ENCODE measurements at places on chromosomes 11 and 22.

DNA sequence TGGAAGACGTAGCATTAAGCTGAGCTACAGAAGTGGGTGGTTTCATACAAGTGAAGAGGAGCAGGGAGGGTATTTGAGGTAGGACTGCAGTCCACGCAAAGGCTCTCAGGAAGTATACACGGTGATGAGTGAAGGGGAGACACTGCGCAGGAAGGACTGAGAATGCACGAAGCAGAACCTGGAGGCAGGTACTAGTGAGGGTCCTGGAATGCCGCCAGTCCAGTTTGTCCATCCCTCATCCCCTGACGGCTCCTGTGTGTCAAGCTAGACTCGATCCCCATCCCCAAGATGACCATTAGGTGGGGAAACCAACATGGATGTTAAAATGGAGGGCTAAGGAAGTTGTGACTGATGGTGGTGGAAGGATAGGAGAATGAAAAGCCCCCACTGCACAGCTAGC, 23.8 kb downstream of the ART5 start:
- DNase-seq: no peak

- DNase-seq: no peak
Measured at GRCh38 chr11:13487661-13488030, 8.2 kb downstream of the PTH start.

GRCh38 chr11:75013051-75013450, 24.3 kb downstream of the NEU3 start:
- DNase-seq: no peak

DNA sequence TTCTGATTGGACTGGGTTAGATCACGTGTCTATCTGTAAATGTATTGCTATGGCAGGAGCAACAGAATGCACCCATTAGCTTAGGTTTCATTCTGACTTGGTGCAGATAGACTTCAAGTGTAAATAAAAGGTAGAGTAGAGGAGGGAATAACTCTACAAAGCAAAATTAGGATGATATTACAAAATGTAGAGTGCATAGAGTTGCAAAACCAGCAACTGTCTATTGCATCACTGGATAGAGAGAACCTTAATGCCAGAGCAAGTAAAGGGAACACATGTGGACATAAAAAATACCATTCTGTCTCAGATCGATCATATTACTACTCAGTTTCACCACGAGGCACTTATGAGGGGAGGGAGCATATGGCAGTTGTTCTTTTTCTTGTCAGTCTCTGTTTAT, 22.0 kb upstream of the CAT start:
- no peak for DNase-seq

DNA sequence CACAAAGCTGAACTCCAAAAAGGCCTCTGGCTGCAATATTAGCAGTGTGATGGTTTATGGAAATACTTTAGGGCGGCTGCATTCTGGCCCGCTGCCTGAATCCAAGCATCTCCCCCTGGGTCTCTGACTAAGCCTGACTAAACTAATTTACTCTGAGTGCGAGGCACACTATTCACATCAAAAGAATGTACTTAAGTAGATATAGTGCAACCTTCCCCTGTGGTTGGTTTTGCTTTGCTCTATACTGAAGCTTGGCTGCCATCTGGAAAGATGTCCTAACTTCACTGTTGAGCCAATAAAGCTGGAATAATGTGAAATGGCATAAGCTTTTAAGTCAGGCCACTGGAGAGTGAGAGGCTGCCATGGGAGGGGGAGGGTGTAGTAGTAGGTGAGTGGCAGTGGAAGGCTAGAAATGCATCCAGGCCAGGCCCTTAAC, 321.6 kb downstream of the AASDHPPT start:
- no peak for DNase-seq

DNA sequence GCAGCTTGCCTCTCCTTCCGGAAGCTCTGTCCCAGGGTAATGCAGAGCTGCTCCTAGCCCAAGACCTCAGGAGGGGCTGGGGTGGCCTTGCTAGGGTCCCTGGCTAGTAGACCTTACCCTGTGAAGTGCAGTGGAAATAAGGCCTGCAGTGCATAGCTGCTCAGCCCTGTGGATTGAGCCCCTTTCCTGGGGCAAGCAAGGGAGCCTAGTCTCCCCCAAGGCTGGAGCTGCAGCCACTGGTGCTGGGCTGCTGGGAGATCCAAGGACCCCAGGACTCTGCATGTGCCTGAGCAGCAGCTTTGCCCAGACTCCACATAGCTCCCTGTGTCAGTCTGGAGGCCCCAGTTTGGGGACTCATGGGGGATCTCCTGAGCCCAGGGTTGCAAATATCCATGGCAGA, 57.9 kb downstream of the FANCF start:
- no peak for DNase-seq

- DNase-seq: no peak
Measured at GRCh38 chr11:118175031-118175992, 1.1 kb downstream of the SCN2B start.

DNA sequence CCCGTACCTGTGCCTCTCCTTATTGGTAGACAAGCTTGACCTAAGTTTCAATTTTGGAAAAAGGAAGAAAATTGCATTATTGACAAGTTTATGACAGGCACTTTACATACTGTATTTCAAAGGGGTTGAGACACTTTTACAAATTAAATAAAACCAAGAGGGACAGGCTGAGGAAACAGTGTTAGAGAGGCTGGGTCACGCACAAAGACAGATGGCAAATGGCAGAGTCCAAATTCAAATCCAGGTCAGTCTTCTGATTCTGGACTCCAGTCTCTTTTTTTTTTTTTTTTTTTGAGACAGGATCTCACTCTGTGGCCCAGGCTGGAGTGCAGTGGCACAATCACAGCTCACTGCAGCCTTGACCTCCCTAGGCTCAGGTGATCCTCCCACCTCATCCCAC, 10.1 kb downstream of the TRIM66 start:
- no peak for DNase-seq

GRCh38 chr11:59187587-59187986, 15.7 kb downstream of the DTX4 start:
- DNase-seq: no peak

- peak; percentile 46 for DNase-seq
Measured at GRCh38 chr11:46345131-46345597, 2.1 kb upstream of the DGKZ start.

GRCh38 chr22:45102896-45103420, 60.8 kb upstream of the NUP50 start:
- DNase-seq: no peak

DNA sequence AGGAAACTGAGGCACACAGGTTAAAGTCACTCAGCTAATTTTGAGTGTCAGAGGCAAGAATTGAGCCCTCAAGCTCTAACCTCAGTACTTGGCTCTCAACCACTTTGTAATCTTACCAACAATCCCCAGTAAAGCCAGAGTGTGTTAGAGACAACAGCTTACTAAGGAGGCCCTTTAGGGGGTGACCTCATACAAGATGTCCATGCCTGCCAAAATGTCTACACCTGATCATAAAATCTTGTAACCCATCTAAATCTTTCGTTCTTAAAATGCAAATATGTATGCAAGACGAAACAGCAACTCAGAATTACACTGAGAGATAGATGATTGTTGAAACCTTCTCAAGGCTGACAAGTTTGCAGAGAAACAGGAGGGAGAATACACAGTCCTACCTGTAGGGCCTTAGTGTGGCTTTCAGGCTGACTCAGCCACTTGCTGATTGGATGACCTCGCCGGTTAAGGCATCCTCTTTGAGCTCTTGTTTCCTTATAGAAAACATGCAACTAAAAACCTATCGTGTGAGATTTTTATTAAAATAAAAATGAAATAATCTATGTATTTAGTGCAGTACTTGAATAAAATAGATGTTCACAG, 143.2 kb downstream of the OPCML start:
- no peak for DNase-seq

GRCh38 chr11:62236187-62236586, 5.9 kb upstream of the SCGB1D2 start:
- DNase-seq: no peak

GRCh38 chr11:105168457-105168856, 28.9 kb upstream of the CARD18 start:
- no peak for DNase-seq

DNA sequence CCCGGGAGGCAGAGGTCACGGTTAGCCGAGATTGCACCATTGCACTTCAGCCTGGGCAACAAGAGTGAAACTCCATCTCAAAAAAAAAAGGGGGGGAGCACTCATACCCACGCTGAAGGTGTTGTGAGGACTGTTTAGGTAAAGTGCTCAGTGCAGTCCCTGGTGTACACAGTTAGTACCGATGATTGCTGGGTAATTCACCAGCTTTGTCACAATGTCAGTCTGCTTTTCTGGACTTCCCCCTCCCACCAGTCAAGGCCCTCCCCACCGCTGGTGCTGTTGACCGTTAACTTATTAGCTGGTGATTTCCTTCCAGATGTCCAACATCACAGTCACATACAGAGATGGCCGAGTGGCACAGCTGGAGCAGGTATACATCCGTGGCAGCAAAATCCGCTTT, 11.9 kb downstream of the SNRPD3 start:
- no peak for DNase-seq

DNA sequence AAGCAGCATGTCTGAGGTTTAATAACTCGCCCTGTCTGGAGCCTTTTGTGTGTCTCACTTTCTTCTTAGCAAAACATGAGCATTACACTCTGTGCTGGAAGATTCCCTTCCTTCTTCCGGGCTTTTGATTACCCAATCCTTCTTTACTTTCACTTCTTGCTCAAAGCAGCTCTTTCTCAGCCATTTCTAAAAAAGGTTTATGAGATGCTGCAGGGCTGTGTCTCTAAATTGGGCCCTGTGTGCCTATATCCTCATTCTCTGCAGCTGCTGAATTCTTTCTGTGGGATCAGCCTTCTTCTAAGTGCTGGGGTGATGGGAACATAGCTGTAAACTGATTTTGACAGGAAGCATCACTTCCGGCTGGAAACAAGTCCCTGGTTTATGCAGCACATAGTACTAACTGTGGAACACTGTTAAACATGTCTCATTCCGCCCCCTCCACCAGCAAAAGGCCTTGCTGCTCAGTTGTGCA, 71.8 kb downstream of the PIWIL4 start:
- no peak for DNase-seq

DNA sequence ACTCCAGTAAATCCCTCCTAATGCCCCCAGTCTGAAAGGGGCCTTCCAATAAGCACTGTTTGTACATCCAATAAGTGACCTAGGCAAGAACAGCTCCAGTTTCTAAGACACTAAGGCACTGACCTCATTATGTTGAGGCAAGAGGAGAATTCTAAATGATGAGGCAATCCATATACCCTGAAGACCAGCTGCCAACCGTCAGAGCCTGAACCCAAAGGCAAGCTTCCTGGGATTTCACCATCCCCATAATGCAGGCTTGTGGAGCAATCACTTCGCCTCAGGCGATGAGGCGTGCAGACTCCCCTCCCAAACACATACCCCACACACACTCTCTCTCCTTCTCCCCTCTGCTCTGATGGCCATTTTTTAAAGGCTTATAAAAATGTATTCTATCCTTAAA, 49.5 kb downstream of the LGR4 start:
- DNase-seq: no peak

DNA sequence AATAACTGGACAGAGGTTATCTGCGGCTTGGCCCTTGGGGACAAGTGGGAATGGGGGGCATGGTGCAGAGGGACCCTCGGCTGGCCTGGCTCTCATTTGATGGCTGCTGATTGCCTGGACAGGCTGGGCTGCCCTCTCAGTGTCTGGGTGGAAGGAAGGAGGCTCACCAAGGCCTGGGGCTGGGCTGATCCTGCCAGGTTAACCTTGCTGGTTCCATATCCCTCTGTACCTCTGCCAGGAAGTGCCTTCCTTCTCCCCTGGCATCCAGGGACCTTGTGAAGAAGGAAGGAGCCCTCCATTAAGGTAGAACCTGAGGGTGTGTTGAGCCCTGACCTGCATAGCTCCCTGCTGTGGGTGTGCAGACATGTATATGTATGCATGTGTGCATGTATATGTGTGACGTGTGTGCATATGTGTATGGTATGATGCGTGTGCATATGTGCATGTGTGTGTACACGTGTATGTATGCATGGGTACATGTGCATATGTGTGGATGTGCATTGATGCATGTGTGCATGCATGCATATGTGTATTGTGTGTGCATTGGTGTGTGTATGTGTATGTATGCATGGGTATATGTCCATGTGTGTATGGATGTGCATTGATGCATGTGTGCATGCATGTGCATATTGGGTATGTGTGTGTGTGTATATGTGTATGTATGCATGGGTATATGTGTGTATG, 433.9 kb downstream of the TBC1D22A start:
- no peak for DNase-seq

DNA sequence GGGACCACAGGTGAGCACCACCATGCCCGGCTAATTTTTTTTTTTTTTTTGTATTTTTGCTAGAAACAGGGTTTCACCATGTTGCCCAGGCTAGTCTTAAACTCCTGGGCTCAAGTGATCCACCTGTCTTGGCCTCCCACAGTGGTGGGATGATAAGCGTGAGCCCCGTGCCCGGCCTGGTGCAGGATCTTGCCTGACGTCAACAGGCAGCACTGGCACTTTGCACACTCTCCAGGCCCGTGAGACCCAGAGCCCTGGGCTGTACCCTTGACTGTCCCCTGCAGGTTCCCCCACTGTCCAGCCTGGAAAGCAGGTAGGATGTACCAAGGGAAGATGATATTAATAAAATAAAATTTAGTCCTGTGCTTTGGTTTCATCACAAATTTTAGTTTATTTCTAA, 29.1 kb upstream of the PANX2 start:
- no peak for DNase-seq

- no peak for DNase-seq
Measured at GRCh38 chr22:36589856-36590255, 60.9 kb upstream of the EIF3D start.

- no peak for DNase-seq
Measured at GRCh38 chr22:49291169-49291568, 536.5 kb downstream of the BRD1 start.

DNA sequence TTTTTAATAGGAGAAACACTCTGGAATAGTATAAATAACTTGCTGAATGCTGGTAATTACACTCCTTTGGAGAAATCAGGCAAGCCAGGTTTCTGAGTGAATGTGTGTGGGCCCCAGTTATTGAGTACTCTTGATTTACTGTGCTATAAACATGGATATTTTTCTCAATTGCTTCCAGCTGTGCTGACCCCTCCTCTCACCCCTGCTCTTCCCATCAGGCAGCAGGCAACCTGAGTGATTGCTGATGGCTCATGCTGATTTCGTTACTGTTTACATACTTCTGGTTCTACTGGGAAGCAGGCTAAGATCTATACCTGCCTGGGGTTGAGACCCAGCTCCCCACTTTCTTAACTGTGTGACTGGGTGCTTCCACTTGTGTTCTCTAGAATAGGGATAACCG, 68.5 kb downstream of the DHCR7 start:
- no peak for DNase-seq

DNA sequence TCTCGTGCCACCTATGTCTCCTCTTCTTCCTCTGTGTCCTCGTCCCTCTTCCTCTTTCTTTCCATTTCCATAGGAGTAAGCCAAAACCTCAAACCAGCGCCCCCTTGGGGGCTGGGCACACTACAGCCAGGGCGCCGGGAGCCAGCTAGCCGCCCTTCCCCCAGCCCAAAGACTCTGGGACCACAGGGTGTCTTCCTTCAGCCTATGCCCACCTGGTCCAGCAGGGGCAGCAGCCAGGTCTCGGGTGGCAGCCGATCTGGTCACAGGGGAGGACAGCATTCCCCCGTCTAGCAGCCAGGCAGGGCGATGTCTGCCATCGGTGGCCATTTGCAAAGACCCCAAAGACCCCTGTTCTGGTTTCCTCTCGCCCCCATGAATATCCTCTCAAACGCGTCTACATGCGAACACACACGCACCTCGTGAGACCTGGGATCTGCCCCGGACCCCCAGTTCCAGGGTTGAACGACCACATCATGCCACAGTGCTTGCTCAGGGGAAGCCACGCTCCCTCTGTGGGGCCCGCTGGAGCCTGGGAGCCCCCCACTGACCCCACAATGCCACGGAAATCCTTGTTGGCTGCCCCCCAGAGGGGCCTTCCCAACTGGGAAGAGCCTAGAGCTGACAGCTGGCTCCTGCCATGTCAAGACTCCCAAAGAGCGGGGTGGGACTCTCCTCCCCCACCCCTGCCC, 546.0 kb upstream of the CCDC179 start:
- no peak for DNase-seq

Data from KG1 (cell line).